ENCODE measurements at places on chromosomes 7 and 10.

- DNase-seq = no peak
Observed at GRCh38 chr7:32062150-32062549, 8.1 kb downstream of the PDE1C start.

DNA sequence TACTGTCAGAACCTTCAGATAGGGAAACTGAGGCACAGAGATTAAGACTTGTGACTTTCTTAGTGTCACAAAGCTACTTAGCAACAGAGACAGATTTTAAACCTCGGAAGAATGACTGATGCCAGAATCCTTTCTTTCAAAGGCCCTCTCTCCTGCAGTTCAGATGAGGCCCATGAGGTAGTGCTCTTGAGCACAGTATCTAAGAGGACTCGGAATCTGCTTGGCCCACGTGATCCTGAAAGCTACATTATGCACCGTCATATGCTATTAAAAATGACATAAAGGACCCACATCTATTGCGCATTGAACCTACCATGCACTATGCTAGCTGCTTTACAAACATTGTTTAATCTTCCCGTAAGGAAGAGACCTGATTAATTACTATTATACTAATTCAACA lies 355.9 kb downstream of the SFMBT2 start:
- no peak for DNase-seq

GRCh38 chr10:117534321-117535297 lies 7.9 kb upstream of the EMX2 start:
- DNase-seq = no peak

GRCh38 chr10:71396084-71396710 lies 523 bp upstream of the CDH23 start:
- DNase-seq = peak; percentile 7

DNA sequence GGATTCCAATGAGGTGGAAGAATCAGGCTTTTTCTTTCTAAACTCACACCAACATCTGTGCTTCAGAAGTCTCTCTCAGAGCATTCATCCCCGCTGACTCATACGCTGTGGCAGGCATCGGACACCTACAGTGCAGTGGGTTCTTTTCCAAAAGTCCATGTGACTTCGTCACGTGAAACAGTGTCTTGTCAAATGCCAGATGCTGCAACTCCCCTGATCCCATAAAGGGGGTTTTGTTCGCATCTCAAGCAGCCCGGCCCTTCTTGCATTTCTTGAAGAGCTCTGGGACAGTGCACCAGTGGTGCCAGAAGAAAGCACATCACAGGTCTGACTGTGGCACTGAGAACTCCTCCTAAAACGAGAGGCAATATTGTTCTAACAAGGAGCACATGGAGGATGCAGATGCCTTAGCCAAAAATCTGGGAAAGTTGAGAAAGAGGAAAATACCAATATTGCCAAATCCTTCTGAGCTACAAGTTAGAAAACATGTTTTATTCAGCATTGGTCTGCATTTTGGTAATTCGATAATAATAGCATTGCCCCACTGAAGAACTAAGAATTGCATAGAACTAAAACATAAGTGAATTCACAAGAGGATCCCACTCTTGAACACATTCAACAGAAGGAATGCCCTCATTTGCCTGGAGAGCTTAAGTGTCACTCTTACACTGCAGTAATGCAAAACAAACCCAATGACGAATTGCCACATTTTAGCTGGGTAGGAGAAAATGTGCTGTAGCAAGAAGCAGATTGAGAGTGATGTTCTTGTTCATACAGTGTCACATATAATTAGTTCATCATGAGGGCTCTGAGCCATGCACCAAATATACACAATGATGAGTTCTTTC lies 204.4 kb downstream of the CXCL12 start:
- no peak for DNase-seq

DNA sequence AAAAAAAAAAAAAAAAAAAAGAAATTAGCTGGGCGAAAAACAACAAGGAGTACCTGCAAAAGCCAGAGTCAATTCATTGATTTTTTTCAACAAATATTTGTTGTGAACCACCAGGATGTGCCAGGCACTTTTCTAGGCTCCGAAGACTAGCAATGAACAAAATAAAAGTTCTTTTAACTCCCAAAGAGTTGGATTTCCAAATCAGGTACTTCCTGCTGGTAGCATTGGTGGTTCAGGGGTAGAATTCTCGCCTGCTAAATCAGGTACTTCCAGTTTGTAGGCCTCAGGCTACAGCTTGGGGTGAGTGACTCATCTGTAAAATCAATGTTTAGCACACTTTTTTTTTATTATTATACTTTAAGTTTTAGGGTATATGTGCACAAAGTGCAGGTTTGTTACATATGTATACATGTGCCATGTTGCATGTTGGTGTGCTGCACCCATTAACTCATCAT lies 10.9 kb downstream of the PPA1 start:
- no peak for DNase-seq

DNA sequence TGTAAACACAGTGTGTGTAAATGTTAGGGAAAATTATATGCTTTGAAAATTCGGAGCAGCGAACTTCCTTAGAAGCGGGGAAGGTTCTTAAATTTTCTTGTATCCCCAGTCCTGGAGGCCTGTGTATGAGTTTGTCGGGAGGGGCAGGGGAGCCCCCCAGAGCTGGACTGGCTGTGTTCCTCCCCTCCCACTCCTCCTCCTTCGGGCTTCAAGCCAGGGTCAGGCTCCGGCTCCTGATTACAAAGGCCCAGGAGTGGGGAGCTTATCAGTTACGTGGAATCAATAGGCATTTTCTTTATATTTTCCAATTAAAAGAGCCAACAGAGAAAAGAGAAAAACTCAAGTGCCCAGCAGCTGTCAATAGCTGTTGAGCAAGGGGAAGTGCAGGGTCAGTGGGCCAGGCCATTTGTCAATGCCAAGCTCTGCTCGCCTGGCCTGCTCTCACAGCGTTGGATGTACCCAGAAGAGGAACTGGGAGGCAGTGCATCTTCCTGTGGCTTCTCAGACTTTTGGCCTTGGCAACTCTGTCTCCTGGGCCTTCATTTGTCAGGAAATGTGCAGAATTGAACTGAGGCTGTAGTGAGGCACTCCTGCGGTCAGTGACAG lies 156.9 kb upstream of the PCBD1 start:
- DNase-seq = no peak

GRCh38 chr10:70546584-70546983 lies 56.0 kb downstream of the PRF1 start:
- no peak for DNase-seq

GRCh38 chr10:28327491-28327880 lies 24.6 kb upstream of the MPP7 start:
- no peak for DNase-seq

GRCh38 chr10:98028168-98028770 lies 2.2 kb downstream of the CRTAC1 start:
- DNase-seq = no peak

GRCh38 chr7:67589183-67589582 lies 592.5 kb downstream of the TYW1 start:
- no peak for DNase-seq

DNA sequence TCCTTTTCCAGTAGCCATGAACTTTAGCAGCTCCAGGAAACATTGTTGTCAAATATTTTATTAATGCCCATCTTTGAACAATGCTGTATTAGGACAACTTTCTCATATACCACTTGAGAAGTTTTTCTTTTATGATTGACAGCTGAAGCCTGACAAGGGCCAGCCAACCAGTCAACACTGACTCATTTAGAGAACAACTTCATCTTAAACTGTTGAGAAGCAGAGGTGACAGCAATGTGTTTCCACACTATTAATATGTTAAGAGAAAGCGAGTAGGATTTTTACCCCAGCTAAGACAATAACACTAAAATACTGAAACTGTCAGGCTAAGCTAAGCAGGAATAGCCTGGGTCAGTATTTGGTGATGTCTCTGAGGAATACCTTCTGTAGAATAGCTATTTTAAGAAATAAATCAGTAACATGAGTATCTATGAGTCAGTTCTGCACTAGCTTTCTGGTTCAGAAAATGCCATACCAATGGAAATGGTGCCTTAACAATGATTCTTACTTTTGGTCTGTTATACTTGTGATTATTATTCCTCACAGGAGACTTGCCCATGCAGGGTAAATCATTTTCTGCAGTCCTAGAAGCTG lies 168.8 kb upstream of the POT1 start:
- DNase-seq = peak; percentile 36

- DNase-seq = no peak
Observed at GRCh38 chr7:120926943-120927346, 23.6 kb upstream of the ING3 start.

DNA sequence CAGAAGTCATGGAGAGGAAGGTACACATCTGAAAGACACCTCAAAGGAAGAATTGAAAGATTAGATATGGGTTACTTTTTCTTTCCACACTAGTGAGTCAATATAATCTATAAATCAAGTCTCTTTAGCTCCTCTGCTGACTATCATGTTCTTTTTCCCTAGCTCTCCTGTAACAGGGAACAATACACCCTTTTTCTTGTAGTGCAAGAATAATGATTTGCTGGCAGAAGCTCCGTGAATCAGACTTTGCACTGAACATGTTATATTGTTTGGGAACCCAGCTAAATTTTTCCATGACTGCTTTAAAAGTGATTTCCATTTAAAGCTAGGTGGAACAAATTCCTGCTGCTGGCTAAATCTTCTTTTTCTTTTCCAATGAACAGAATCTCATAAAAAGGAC lies 756.6 kb upstream of the C7orf33 start:
- DNase-seq = no peak

- no peak for DNase-seq
Observed at GRCh38 chr10:114829160-114829909, 7.8 kb downstream of the FHIP2A start.

GRCh38 chr10:326350-326749 lies 191.1 kb downstream of the ZMYND11 start:
- DNase-seq = no peak

- DNase-seq = no peak
Observed at GRCh38 chr7:148967032-148967372, 61.3 kb downstream of the PDIA4 start.

GRCh38 chr10:59876695-59877094 lies 29.7 kb downstream of the CCDC6 start:
- DNase-seq = no peak

DNA sequence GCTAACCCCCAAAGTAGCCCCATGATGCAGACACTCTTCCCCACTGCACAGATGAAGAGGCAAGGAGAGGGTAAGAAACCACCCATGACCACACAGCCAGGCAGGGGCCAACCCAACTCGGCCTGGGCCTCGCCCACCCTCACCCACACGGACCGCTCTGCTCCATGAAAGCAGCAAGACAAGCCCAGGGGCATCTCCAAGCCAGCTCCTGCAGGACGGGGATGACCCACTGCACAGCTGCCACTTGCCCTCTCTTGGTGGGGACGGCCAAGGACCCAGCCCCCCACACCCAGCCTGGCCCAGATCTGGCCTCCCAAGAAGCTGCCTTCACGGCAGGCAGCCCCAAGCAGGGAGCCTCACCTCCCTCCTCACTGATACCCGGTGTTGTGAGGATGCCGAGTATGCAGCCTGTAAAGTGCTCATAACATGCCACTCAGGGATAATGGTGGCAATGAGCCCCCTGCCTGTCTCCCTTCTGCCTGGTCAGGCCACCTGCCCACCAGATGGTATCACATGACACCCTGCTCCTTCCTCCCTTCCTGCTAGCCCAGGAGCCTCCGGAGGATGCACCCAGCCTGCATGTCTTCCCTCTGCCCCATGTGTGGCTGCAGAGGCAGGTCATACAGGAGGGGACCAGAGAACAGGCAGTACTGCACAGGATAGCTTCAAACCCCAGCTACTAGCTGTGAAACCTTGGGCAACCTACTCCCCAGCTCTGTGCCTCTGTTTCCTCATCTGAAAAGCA lies 23.3 kb downstream of the OGDHL start:
- DNase-seq = no peak

GRCh38 chr7:100811480-100811879 lies 15.8 kb downstream of the EPHB4 start:
- DNase-seq = no peak

- DNase-seq = no peak
Observed at GRCh38 chr10:65891073-65891981, 1034.5 kb upstream of the LRRTM3 start.

DNA sequence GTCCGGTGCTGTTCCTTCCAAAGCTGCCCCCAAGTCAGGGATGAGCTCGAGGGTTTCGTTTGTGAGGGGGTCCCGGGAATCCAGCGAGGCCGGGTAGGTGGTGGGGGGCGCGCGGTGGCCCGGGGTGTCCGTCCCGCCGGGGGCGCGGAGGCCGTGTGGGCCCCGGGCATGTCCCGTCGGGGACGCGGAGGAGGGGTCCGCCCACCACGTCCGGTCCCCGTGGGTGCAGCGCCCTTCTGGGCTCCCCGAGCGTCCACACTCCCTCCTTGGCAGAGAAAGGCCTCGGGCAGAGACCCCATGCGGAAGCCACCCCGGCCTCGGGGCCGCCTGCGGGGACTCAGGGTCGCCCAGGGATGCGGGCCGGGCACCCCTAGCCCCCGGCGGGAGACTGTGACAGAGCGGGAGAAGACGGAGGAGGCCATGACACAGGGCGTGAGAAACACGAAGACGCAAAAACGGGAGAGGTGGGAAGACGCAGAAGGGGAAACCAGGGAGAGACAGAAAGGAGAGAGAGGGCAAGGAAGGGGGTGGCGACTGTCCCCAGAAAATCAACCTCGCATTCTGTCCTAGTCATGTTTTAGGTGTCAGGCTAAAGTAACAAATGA lies 640 bp upstream of the ZNF425 start:
- DNase-seq = no peak

- DNase-seq = no peak
Observed at GRCh38 chr7:140714331-140715040, 18.0 kb downstream of the NDUFB2 start.

DNA sequence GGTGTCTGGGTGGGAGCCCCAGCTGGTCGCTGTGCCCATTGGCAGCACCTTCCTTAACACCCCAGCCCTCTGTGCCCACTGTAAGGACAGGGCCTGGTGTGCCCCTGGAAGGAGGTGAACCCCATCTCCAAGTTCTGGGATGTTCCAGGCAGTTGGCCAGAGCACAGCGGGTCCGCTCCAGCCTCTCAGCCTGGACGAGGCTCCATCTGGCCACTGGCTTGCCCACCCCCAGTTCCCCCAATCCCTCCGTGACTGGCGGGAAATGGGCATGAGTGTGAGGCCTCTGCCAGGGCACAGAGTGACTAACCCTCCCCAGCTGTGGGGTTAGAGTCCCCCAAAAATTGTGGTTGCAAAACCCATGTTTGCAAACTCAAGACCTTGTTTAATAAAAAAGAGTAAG lies 15.6 kb downstream of the GRIFIN start:
- no peak for DNase-seq

DNA sequence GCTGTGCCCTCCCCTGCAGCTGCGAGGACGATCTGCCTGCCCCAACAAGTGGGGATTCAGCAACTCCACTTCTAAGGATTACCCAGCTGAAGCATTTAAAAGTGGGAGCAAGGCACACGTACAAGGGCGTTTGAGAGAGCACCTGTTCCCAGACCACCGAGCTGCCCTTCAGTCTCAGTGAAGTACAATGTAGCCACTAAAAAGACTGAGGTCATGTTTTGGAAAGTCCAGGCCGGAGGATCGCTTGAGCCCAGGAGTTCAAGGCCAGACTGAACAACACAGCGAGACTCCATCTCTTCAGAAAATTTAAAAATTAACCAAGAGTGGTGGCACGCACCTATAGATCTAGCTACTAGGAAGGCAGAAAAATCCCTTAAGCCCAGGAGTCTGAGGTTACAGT lies 14.7 kb downstream of the NOS3 start:
- no peak for DNase-seq
